PC-3 (cell line): ENCODE measurements at places on chromosomes 5 and 9. TPM values are rescaled to one million over a fixed set of nuclear protein-coding genes. Genes with fewer than 3 reads are reported as not detected.

GRCh38 chr9:89877051-89878002 lies 272.5 kb downstream of the GADD45G start:
- no peak for DNase-seq

DNA sequence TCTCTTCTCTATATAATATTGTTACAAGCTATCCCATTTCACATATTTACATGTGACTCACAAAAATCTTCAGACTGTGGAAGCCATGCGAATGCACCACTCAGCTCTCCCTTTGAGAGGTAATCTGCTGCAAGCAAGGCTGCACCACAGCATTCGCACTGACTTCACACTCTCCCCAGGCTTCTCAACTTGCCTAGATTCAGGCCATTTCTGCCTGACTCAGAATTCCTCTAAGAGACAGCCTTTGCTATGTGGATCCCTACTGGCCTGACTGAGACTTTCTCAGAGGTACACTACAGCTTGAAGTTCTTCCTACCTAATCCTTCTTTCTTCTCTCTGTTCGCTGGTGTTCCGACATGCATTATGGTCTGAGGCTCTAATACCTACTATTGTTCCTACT lies 21.1 kb upstream of the DMRTA1 start:
- no peak for DNase-seq

DNA sequence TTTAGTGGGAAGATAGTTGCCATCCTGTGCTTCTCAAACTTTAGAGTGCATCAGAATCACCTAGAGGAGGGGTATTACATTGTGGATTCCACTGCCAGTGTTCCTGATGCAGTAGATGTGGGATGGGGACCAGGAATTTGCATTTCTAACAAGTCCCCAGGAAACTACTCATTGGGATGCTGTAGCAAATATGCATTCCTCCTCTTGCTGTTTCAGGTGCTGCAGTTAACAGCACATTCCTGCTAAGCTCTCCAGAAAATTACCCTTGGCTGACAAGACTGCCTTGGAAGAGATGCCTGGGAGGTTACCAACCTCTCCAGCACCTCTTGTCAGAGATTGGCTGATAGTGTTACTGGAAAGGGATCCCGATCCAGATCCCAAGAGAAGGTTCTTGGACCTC lies 270.5 kb downstream of the OSTF1 start:
- no peak for DNase-seq

DNAH5 gene
- 3.4 and 3.5 TPM in 2 replicates for total RNA-seq

HACD4 gene
- not detected in 2 replicates for total RNA-seq

CACFD1 gene
- 7.5 and 10.0 TPM in 2 replicates for total RNA-seq
